ENCODE measurements at places on chromosomes 5 and 9. TPM values are rescaled to one million over a fixed set of nuclear protein-coding genes. Genes with fewer than 3 reads are reported as not detected.

GRCh38 chr9:131447600-131447999 lies 53.7 kb downstream of the PRRC2B start:
- DNase-seq, result no peak

Gene PRLR
- 6.2 TPM for total RNA-seq

Gene CLPTM1L
- 73.4 TPM for total RNA-seq

GRCh38 chr5:147044572-147045273 lies 166.2 kb upstream of the PPP2R2B start:
- DNase-seq, result no peak

Gene ZNF483
- 19.1 TPM for total RNA-seq

Data from ureter (tissue), 1 donor.